ENCODE measurements at places on chromosomes 2 and 18. TPM values are rescaled to one million over a fixed set of nuclear protein-coding genes. Genes with fewer than 3 reads are reported as not detected.

Gene SP140L
- total RNA-seq, result 0.07 TPM

Gene DCDC2C
- not detected for total RNA-seq

Gene EVA1A
- total RNA-seq, result 0.53 TPM

Gene SERPINB12
- not detected for total RNA-seq

Gene CIDEA
- not detected for total RNA-seq

Gene LPIN1
- total RNA-seq, result 45.6 TPM

Gene TRABD2A
- total RNA-seq, result not detected

Gene COL3A1
- 216 TPM for total RNA-seq
